Testis (tissue), 5 donors: ENCODE measurements at places on chromosomes 16 and 17.
A peak's percentile ranks its signal among the peaks of the same experiment; 100 is the strongest.

DNA sequence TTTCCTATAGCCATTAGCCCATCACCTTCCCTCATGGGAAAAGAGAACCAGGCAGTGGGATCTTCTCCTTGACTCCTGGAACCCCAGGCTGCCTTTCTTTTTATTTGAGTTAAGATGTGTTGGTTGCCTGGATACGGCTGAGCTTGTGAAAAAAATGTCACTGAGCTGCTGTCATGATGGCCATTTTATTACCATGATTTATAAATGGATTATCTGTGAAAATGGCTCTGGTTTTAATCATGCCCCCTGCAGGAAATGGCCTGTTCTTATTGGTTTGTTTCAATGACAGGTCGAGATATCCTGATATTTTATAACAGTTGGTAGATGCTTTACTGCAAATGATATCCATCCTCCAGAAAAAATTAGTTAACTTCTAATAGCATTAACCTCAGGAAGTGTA is 640.4 kb downstream of the CDH11 start:
- no peak for DNase-seq

DNA sequence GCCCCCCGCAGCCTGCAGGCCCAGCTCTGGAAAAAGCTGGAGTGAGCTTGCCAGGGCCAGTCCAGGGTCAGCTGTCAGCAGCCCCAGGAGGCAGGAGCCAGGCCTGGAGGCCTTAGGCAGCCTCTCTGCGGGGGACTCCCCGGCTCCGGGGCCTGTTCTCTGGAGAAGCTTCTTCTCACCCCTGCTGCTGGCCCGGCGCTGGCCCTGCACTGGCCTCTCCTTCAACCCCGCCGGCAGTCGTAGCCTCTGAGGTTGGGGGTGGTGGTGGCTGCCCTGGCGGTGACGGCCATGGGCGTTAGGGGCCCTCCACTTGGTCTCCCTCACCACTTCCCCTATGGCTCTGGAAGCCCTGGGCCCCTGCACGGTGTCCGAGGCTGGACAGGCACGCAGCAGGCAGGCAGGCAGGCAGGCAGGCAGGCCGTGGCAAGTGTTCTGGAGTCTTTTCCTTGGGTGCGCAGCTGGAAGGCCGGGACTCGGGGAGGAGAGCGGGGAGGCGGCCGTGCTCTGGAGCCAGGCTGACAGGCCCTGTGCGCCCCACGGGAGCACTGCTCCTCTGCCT is 2.1 kb downstream of the FOXF1 start:
- no peak for DNase-seq

- no peak for DNase-seq
Observed at GRCh38 chr17:76199469-76199868, 40.8 kb downstream of the RNF157 start.

- no peak for DNase-seq
Observed at GRCh38 chr17:79942011-79942405, 93.7 kb downstream of the TBC1D16 start.

- peak; percentile 12 for DNase-seq
Observed at GRCh38 chr16:67030221-67030962, 1.4 kb downstream of the CBFB start.

- peak; percentile 97 for DNase-seq
Observed at GRCh38 chr16:70800781-70801480, at the start of gene VAC14. TSS of gene VAC14 (minus strand) at chr16:70801158. CDS start at chr16:70800900, 258 bp downstream.

GRCh38 chr17:72423286-72423589 is 302.4 kb downstream of the SOX9 start:
- DNase-seq: no peak

DNA sequence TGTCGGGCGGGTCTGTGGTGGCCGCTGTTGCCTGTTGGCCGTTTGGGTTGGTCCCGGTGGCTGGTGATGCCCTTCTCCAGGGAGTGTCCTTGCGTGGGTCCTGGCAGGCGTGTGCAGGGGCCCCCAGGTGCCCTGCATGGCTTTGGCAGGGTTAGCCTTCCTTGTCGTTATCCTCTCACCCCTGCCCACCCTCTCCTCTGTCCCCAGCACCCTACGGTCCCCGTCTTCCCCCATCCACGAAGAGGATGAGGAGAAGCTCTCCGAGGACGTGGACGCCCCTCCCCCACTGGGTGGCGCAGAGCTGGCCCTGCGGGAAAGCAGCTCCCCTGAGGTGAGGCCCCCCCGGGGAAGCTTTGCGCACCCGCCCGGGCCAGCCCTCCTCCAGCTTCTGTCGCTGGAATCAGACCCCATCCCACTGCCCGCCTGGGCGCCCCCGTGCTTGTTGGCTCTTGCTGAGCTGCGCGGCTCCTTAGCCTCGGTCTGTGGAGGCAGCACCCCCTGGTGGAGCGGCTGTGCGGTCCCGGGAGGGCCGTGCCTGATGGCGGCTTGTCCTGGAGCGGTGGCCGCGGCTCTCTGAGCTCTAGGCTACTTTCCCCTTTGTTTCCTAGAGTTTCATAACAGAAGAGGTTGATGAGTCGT is 10.6 kb upstream of the NUDT16L1 start:
- DNase-seq: no peak

- no peak for DNase-seq
Observed at GRCh38 chr16:839643-840408, 39.3 kb upstream of the GNG13 start.

DNA sequence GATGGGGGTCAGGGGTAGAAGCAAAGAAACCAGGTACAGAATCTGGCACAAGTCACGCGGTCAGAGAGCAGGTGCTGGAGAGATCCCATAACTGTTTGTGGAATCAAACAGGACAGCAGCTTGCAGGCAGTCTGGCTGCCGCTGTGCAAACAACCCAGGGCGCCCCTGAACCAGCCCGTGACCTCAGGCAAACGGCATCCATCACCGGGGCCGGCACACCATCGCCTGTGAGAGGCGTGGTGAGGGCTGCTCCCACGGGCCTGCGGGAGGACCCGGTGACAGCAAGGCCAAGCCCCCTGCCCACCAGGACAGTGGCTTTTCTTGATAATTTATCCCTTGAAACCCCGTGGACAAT is 47.9 kb downstream of the CBFA2T3 start:
- DNase-seq: no peak

- DNase-seq: no peak
Observed at GRCh38 chr17:29628644-29629043, 5.9 kb upstream of the CORO6 start.

DNA sequence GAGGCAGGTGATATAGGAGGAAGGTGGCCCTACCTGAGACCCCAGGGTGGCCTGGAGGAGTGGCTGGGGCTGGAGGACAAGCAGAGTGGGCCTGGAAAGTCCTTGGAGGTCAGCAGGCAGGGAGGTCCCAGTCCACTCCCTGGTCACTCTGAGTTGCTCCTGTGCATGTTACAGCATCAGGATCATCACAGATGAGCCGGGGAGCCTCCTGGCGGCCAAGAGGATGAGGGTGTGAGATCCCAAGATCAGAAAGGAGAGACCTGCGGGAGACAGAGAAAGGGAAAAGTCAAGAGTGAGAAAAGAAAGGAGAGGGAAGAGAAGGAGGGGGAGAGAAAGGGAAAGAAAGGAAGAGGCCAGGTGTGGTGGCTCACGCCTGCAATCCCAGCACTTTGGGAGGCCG is 71.7 kb downstream of the MRM1 start:
- no peak for DNase-seq

DNA sequence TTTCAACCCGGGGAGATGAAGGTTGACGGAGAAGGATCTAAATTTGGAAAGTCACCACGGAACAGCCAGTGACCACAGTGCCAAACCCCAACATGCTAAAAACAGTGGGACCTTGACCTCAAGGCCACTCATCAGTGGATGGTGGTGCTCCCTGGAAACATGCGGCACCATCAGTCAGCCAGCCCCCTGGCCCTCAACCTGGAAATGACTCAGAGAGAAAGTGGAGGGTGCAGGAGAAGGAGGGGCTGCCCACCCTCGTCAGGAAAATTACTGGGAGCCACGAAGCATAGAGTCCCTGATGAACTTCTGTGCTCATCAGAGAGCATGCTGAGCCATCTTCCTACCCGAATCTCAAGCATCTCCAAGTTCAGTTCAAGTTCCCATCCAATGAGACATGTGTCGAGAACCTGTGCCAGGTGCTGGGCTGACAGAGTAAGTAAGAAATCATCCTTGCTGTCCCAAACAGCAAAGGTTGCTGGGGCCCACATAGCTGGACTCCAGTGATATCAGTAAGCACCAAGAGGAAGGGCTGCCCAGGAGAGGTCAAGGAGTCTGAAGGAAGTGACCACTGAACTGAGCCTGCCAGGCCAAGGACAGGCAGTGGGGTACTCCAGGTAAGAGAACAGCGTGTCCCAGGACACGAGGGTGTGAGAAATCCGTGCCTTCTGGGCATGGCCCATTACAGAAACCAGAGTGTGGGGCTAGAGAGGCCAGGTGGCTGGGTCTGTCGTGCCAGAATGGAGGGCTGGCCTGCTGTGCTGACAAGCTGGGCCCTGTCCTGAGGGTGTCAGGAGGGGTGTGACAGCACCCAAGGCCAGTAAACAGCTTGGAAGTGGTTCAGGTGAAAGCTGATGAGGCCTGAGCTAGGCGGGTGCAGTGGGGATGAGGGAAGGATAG is 5.2 kb downstream of the PECAM1 start:
- DNase-seq: peak; percentile 82

GRCh38 chr16:75624921-75625334 is 1.8 kb upstream of the ADAT1 start:
- DNase-seq: no peak

DNA sequence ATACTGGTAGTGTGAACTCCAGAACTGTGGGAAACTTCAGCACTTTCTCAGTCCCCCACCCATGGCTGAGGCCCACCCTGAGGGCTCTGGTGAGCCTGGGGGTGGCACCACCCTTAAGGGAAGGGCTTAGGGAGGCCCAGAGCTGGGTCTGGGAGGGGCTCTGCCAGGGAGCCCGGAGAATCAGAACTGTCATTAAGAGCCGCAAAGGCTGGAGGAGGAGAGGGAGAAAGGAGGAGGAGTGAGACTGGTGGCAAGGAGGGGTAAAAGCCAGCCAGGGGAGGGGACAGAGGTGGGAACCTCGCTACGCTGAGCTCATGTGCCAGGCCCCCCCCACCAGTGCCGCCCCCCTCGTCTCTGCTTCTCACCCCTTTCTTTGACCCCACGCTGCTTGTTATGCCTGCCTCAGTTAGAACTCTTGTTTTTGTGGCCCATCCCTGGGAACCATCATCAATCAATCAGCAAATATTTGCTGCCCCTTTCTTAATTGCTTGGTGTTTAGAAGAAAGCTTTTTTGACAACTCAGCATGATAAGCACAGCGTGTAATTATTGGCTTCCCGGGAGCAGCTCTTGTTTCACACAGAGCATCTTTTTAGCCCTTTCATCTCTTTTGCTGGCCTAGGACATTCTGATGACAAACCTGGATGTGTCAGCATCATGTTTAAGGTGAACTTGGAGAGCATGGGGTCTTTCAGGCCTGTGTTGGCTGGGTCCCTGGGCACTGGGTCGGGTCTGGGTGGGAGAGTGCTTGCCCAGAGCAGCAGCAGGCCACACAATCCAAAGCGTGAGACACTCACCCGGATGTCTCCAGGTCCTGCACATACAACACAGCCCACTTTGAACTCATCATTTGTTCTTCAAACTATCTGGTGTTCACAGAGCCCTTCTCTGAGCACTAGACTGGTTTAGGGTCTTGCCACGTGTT is 77.7 kb downstream of the NETO2 start:
- no peak for DNase-seq

GRCh38 chr16:51845586-51846305 is 694.7 kb upstream of the SALL1 start:
- no peak for DNase-seq

DNA sequence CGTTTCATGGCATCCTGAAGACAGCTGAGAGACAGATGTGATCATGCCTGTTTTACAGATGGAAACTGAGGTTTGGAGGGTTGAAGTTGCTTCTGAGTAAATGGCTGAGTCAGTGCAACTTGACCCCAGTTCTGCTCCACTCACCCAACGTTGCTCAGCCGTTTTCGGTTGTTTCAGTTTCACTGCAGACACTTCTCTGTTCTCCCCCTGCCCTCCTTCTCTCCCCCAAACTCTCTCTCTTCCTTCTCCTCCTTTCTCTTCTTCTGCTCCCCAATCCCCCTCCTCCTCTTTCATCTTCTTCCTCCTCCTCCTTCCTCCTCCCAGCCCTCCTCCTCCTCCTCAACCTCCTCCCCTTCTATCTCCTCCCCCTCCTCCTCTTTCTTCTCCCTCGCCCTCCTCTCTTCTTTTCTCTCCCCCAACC is 9.4 kb upstream of the CEP20 start:
- no peak for DNase-seq

DNA sequence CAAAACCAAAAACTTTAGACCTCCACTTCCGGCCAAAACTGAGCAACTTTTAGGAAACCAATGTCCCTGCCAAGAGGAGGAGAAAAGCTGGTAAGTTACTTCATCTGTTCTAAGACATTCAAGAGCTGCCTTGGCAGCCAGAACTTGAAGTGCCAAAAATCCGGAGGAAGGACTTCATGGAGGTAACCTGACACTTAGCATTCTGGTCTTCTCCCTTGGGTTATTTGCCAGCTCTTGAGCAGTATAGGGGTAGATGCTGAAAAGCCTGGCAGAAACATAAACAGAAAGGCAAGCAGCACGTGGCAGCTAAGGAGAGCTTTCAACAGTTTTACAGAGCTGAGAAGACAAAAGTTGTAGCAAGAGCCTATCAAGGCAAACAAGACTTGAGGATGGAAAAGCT is 53.2 kb downstream of the CDYL2 start:
- no peak for DNase-seq

DNA sequence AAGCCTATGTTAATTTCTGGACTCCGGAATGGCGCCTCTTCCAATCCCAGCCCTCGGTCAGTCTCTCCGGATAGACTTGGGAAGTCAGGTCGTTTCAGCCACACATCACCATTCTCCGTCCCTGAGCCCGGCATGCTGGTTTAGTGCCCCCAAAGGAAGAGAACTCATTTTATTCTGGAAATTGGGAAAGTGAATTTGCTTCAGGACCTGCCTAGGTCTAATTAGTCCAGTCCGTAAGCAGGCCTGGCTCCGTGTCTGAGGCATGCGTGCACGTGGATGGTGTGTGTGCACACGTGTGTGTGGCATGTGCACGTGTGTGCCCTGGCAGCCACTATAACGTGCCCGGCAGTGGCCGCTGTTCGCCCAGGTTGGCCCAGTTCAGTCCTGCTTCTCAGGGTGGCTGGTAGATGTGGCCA is 77.4 kb downstream of the RPA1 start:
- no peak for DNase-seq

- DNase-seq: peak; percentile 64
Observed at GRCh38 chr17:1089915-1090314, 89.9 kb downstream of the ABR start.

DNA sequence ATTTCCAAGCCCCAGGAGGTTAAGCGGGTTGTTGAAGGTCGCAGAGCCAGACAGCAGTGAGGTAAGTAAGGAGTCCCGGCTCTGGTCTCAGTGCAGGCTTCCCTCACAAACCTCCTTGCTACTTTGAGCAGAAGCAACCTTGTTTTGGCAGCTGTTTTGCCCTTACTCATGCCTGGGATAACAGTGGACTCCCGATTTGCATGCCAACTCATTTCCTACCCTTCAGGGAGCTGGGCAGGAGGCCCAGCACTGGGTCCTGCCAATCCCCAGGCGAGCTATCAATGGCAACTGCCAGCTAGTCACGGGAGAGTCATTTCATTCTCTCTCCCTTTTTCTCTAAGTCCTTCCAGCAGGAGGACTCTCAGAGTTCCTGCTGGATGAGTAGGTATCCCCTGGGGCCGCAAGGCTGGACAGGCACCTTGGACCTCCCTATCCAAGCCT is 72.0 kb upstream of the KSR1 start:
- peak; percentile 30 for DNase-seq

GRCh38 chr17:65660947-65661346 is 99.5 kb upstream of the AXIN2 start:
- DNase-seq: no peak
